Left ventricle myocardium superior (tissue), 1 donor: ENCODE measurements at places on chromosomes 1 and 21. TPM values are rescaled to one million over a fixed set of nuclear protein-coding genes. Genes with fewer than 3 reads are reported as not detected.

The MRPS6 gene
- total RNA-seq: 63.0 TPM

The ATP1A2 gene
- 243 TPM for total RNA-seq

The NCF2 gene
- total RNA-seq: 5.8 TPM

The NTRK1 gene
- total RNA-seq: 0.69 TPM

The RAB25 gene
- total RNA-seq: not detected

The CHAF1B gene
- 0.52 TPM for total RNA-seq

The TEKT2 gene
- total RNA-seq: not detected

The OR2AJ1 gene
- not detected for total RNA-seq

The LMX1A gene
- not detected for total RNA-seq

The TCHHL1 gene
- total RNA-seq: not detected

The CNR2 gene
- total RNA-seq: not detected

The RAB7B gene
- 1.6 TPM for total RNA-seq

The PLA2G2C gene
- not detected for total RNA-seq

The SMIM1 gene
- 15.3 TPM for total RNA-seq

The GNAI3 gene
- total RNA-seq: 2.2 TPM

The EXTL1 gene
- 15.8 TPM for total RNA-seq

The ATAD3B gene
- 9.5 TPM for total RNA-seq

The PALMD gene
- total RNA-seq: 115 TPM

The MCOLN2 gene
- total RNA-seq: 0.52 TPM

The COL8A2 gene
- 0.67 TPM for total RNA-seq

The SYNC gene
- 12.2 TPM for total RNA-seq

The CHIA gene
- total RNA-seq: not detected

The AIRE gene
- not detected for total RNA-seq

The SPRR2G gene
- not detected for total RNA-seq
